ENCODE measurements at places on chromosomes 11 and 22.

DNA sequence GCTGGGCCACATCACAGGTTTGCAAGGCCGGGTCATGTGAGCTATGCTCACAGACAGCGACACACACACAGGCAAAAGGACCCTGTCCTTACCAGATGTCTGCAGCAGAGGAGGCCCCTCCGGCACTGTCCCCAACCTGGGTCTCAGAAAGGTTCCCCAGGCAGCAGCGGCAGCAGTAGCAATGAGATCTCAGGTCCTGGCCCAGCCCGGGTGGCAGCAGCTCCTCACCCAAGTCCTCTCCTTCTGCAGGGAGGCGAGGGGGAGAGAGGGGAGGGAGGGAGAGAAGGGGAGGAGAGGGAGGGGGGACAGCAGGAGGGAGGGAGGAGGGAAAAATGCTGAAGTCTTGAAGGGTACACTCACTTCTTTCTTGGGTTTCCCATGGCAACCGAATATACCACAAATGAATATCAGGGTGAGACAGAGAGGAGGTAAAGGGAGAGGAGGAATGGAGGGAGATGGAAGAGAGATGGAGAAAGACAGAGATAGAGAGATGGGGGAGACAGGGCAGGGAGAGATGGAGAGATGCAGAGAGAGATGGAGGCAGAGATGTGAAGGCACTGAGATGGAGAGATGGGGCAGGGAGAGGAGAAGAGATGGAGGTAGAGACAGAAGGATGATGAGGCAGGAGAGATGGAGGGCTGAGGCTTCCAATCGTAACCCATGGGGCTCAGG is 9.5 kb downstream of the ELFN2 start:
- no peak for DNase-seq

GRCh38 chr11:86670181-86670580 is 2.2 kb downstream of the ME3 start:
- no peak for DNase-seq

DNA sequence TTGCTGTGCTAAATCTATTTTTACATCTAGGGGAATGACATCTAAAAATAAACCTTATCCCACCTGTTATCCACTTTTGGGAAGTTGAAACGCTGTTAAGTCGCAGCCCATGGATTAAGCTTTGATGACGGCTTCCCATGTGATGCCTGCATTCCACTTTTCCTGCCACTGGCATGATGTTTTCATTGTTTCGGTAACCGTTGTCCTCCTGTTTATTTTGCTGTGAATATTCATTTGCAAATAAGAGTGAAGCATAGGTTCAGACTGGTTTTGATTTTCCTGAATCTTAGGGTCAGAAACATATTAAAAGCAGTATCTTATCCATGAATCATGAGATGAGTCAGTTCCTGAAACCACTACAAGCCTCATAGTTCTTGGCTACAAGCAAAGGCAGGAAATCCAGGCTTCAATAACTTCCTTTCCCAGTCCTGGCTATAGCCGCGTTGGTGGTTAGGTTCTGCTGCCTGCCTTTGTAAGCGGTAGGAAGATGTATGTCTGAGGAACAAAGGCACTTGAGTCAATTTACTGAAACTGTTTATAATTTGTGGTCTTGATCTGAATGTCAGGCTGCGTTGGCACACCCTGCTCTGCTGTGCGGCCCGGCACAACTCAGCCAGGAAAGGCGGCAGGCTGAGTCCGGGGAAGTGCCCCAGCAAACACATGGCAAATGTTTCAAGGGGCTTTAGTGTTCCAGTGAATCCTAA is 19.4 kb downstream of the TEAD1 start:
- no peak for DNase-seq

GRCh38 chr11:96211436-96211835 is 131.6 kb downstream of the MAML2 start:
- DNase-seq = no peak

GRCh38 chr22:46031557-46031956 is 54.6 kb upstream of the WNT7B start:
- DNase-seq = no peak

DNA sequence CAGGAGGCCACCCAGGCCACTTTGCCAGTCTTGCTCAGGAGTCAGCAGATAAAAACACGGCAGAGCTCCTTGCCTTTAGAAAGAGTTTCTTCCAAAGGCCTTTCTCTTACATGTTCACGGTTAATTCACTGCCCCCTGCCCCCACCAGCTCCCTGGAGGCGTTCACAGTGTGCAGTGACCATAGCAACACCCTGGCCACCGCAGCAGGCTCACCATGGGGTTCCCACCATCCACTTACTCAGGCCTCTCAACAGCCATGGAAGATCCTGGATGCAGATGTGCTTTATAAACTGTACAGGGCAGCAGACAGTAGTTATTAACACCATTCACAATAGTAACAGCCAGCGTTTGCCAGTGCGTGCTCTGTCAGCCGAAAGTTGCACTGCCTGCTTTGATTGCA is 10.6 kb upstream of the MYO7A start:
- DNase-seq = no peak

DNA sequence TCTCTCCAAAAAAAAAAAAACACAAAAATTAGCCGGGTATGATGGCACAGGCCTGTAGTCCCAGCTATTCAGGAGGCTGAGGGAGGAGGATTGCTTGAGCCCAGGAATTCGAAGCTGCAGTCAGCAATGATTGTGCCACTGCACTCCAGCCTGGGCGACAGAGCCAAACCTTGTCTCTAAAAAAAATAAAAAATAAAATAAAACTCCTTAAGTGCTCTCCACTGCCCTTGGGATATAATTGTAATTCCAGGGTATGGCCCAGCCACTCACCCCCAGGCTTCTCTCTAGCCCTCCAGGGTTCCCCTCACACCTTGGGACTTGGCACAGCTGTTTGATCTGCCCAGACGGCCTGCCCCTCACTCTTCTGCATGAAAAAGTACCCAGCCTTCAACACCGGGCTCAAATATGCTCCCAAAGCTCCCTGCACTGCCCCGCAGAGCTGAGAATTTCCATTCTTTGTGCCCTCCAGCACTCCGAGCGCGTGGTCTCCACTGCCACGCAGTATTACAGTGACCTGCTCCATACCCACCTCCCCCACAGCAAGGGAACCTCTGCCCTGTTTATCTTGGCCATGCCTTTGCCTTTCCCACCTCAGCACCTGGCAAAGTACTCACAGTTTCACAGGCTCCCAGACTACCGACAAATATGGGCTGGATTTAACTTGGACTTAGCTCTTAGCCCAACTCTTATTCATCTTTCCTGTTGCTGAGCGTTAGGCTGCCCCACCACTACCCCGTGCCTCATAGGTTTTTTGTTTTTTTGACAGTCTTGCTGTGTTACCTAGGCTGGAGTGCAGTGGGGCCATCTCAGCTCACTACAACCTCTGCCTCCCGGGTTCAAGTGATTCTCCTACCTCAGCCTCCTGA is 7.6 kb upstream of the FTH1 start:
- no peak for DNase-seq
